ENCODE measurements at places on chromosomes 11 and 22.

DNA sequence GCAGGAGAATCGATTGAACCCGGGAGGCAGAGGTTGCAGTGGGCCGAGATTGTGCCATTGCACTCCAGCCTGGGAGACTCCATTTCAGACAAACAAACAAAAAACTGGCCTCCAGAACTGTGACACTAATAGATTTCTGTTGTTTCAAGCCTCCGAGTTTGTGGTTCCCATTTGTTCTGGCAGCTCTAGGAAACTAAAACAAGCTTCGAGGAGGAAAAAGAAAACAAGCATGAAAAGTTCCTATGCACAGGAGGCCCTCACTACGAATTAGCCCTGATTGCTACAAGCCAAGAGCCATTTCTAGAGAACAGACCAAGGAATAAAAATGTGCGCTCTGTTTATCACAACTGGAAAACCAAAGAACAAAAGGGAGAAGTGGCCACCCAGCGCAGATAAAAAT, 47.8 kb upstream of the SHANK2 start:
- DNase-seq, result no peak

DNA sequence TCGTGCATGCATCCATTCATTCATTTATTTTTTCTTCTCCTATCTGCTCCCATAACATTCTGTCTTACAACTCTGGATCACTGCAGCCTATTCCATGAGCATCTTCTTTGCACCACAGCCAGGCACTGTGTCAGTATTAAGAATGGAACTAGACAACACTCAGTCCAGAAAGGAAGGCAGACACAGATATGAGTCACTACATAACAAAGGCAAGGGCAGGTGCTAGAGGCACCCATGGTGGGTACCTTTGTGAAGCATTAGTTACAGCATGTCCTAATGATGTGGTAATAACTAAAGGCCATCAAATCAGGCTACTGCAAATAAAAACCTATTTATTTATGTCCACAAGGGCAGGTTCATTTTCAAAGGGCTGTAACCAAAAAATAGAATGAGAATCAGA, 28.1 kb downstream of the TENM4 start:
- peak; percentile 3 for DNase-seq

DNA sequence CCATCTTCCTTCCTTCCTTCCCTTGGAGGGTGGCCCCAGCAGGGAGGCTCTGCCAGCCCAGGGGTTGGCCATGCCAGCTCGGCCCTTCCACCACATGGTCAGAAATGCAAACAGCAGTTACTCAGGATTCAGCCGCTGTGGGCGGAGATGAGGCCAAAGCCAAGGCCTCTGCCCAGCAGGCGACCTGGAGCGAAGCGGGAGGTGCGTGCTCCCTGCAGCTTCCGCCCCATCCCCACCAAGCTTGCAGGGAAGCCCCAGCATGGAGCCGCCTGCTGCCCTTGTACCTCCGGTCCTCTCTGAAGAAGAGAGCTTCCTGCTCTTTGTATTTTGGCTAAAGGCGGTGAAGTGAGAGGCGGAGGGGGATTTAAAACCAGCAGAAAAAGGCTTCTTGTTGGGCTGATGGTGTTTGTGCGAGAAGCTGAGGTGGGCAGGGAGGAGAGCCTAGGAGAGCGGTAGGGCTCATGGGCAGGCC, 50.4 kb downstream of the ANO1 start:
- peak; percentile 15 for DNase-seq

GRCh38 chr11:104053743-104054478, 17.5 kb downstream of the DDI1 start:
- DNase-seq, result no peak

GRCh38 chr11:15159085-15159484, 44.4 kb downstream of the INSC start:
- no peak for DNase-seq

GRCh38 chr11:78459738-78460137, 42.1 kb upstream of the GAB2 start:
- DNase-seq, result no peak

GRCh38 chr11:124798991-124799347, 1.2 kb downstream of the MSANTD2 start:
- no peak for DNase-seq

DNA sequence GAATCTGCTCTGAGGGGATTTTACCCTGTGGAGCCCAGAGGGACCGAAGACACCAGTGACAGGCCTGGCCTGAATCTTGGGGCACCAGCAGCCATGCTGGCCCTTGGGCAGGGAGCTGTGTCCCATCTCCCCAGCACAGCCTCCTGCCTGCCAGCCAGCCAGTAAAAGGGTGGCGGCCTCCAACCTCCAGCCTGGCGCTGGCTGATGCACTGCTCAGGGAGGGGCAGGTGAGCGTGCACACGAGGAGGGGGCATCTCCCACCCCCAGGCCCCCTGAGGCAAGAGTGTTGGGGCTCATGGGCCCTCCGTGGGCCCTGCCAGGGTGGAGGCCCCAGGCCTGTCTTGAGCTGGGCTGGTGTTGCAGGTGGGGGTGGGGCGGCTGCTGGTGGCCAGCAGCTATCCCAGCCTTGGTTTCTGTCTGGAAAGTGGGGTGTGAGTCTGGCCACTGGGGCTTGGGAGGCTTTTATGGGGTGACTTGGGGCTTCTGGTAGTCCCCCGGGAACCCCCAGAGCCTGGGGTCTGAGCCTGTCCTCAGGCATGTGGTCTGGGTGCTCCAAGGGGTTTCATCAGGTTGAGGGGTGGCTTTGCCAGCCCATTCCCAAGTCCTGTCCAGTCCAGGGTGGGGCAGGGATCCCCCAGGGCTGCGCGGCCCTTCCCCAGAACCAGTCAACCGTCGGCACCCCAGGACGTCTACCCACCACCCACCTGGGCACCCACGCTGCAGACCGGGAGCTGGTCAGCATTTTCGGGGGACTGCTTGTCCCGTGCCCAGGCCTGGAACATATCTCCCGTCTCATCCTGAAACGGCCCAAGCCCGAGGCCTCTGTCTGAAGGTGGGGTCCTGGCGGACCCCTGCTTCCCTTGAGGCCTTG, 17.8 kb downstream of the TSPAN4 start:
- no peak for DNase-seq
